ENCODE measurements at places on chromosomes 13 and 19.

DNA sequence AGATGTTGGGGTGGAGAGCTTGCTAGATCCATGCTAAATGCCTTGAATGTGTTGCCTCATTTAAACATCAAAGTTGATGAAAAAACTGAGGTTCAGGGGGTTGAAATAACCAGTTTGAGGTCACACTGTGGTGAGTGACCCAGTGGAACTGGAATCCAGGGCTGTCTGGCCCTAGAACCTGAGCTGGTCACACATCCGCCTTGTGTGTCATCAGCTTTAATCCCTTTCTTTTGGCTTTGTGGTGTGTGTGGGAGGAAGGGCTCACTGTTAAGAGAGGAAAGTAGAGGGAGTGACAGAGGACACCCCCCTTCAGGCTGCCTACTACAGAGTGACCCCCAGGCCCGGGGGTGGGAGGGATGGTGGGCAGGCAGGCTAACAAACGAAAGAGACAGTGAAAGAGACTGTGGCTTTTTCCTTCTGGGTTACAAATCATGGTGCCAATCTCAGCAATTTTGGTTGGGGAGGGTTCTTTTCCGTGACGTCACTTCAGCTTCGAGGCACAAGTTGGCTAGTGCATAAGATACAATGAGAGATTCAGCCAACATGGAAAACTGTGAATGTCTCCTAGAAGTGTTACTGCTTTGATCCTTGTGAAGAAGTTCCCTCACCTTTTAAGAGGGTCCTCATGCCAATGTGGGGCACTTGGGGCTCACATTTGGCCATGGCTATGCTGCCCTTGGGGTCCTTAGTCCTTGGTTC lies 164.9 kb downstream of the DLEU7 start:
- no peak for DNase-seq

- DNase-seq, result no peak
These were observed 767.7 kb downstream of the PCDH17 start for GRCh38 chr13:58399263-58399662.

GRCh38 chr13:106344342-106344741 lies 191.1 kb downstream of the EFNB2 start:
- no peak for DNase-seq

DNA sequence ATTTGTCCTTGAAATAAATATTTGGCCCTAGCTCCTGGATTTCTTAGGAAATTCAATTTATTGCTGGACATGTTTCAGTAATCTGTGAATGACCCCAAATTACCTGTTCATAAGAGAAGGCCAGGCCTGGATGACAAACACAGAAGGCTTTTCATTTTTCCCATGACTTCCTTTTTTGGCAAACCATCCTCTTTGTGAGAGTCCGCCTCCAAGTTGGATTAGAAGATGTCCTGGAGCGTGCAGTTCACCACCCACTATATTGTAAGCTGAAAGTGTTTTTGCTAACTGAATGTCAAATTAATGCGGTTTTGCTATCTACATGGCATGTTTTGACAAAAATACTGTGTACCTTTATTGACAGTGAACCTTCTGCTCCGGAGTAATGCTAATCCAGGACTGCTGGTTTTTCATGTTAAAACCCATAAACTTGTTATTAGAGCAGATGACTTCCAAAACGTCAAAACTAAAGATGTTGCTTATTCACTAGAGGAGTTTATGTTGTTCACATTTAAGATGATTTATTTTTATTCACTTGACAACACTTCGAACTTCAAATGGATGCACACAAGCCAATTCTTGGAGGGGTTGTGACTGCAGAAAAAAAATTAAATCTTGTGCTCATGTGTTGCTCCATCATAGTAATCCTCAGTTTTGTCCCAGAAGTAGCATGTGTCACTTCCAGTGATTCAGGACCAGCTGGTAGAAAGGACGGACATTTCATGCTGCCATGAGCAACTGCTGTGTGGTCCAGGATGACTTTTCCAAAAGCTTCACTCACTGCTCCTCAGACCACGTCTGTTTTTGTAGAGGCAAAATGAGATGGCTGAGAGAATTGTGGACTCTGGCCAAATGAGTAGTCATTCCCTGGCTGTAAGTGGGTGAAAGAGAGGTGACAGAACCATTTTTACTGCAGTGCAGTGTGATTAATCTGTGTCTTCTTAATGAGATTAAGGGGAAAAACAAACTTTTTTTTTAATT lies 71.0 kb downstream of the ITGBL1 start:
- peak; percentile 59 for DNase-seq

GRCh38 chr13:73194310-73194709 lies 135.5 kb downstream of the KLF5 start:
- DNase-seq, result no peak

GRCh38 chr13:43880926-43881325 lies 1.2 kb downstream of the LACC1 start:
- DNase-seq, result no peak

- DNase-seq, result peak; percentile 77
These were observed 37.8 kb downstream of the ELF1 start for GRCh38 chr13:40981361-40981760.

- peak; percentile 10 for DNase-seq
These were observed 4.7 kb downstream of the KCTD4 start for GRCh38 chr13:45196096-45196495.

DNA sequence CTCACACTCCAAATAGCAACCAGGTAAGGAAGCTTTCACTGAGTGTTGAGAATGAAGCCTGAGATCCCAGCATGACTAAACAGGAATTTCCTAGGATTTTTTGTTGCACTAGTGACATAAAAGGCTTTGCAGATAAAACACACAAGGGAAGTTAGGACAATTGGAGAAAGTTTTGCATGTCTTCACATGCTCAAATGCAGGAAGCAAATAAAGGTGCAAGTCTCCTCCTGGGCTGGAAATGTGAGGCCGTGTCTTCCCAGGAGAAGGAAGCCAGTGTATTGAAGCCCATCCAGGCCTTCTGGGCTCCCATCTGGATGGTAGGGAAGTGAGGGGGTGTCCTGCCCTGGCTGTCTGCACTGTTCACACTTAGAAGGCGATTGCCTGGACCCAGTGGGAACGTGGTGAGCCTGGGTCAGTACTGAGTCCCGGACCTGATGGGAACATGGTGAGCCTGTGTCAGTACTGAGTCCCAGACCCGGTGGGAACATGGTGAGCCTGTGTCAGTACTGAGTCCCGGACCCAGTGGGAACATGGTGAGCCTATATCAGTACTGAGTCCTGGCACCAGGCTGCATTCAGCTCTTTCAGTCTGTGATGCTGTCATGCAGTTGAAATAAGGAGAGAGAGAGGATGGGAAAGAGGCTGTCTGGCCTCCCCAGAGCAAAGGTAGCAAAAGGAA lies 38.7 kb downstream of the SIAH3 start:
- DNase-seq, result no peak

DNA sequence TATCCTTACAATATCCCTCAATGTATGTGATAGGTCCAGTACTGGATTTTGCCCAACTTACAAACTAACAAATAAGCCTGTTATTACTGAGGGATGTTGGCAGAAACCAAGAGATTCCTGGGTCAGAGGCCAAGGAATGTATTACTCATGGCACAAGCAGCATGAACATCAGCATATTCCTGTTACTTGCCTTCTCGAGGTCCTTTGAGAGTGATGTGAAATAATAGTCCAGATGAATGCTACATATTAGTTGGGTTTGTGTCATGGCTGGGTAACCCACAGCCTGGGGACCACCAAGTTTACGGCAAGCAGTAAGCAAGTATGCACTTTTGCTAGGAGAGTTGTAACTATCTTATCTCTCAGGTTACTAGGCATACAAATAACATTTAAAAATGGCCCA lies 384.5 kb upstream of the GPC6 start:
- DNase-seq, result no peak

GRCh38 chr13:45055198-45055901 lies 65.0 kb upstream of the GTF2F2 start:
- peak; percentile 14 for DNase-seq
